ENCODE measurements at places on chromosomes 16 and 17.
A peak's percentile ranks its signal among the peaks of the same experiment; 100 is the strongest.

- DNase-seq: no peak
Measured at GRCh38 chr17:32869345-32870026, 7.4 kb downstream of the MYO1D start.

- DNase-seq: no peak
Measured at GRCh38 chr17:78415821-78416711, 37.6 kb downstream of the PGS1 start.

GRCh38 chr16:48961546-48961945 lies 320.1 kb downstream of the CBLN1 start:
- no peak for DNase-seq

DNA sequence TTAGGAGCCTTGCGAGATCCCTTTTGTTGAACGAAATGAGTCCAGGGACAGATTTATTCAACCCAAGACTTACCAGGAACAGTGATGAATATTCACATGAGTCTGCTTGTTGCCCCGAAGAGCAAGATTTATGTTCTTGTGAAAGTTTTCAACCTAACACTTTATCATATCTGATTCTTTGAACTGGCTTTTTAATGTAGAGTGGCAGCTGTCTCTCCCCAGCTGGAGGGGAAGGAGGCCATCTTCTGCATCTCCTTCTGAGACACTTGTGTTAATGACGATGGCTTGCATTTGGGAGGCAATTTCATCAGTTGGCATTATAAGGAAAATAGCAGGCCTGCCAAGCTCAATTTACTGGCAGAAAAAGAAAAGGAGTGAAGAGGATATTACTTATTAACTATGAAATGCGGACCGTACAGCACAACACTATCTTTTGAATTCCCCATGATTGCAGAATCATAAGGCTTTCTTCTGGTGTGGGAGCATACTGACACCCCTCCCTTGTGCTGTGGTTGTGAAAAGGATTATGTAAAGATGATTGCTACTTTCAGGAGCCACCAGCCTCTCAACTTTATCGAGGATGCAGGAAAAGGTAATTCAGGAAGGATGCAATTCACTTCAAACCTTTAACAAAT lies 35.7 kb downstream of the SMARCE1 start:
- no peak for DNase-seq

DNA sequence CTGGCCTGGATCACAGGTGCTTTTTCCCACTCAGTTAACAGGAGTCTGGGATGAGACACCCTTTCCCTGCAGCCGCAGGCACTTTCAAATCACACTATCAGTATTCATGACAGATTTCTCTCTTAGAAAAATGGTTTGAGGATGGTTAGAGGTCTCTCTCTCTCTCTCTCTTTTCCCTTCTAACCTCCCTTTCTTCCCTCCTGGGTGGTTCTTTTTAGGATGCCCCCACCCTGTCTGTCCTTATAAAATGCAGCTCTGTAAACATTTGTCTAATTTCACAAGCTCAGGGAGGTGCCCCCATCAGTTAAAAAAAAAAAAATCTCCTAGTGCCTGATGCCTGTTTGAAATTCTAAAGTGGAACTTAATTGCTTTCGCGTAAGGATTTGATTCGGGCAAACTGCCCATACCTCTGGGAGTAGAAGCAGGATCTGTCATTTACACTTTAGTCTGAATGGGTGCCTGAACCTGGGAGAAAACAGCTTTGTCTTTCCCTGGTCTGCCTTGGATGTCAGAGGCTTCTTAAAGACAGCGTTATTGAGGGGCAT lies 158.8 kb downstream of the CCDC182 start:
- no peak for DNase-seq

- DNase-seq: no peak
Measured at GRCh38 chr17:28946239-28946638, 5.1 kb downstream of the PHF12 start.

DNA sequence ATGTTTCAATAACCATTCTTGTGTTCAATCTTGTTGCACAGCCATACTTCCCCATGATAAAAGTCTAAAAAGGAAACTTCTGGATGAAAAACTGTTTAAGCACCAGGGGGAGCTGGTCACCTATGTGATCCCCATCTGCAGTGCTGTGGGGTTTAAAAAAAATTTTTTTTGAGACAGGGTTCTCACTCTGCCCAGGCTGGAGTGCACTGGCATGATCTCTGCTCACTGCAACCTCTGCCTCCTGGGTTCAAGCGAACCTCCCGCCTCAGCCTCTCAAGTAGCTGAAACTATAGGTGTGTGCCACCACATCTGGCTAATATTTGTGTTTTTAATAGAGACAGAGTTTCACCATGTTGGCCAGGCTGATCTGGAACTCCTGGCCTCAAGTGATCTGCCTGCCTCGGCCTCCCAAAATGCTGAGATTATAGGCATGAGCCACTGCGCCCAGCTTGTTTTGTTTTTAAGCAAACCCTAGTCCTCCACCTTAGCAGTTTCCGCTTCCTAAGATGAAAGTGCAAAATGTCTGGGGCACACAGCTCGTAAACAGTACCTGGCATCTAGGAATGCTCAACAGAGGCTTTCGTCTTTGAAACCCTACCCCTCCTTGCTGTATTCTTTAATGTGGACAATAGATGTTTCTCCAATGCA lies 25.4 kb downstream of the DNAJA2 start:
- DNase-seq: no peak

- no peak for DNase-seq
Measured at GRCh38 chr17:10683853-10684252, 13.5 kb downstream of the SCO1 start.

- DNase-seq: no peak
Measured at GRCh38 chr16:53892155-53892554, 188.2 kb downstream of the FTO start.

DNA sequence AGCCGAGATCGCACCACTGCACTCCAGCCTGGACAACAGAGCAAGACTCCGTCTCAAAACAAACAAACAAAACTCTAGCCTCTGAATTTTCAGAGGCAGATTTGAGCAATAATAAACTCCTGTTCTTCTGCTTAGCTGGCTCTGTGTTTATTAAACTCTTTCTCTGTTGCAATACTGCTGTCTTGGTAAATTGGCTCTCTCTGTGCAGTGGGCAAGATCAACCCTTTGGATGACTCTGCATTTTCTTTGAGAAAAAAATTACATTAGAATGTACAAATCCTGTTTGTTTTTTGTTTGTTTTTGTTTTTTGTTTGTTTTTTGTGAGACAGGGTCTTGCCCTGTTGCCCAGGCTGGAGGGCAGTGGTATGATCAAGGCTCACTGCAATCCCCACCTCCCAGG lies 75.8 kb upstream of the RPH3AL start:
- DNase-seq: no peak

GRCh38 chr16:79484237-79484636 lies 116.3 kb downstream of the MAF start:
- DNase-seq: no peak

DNA sequence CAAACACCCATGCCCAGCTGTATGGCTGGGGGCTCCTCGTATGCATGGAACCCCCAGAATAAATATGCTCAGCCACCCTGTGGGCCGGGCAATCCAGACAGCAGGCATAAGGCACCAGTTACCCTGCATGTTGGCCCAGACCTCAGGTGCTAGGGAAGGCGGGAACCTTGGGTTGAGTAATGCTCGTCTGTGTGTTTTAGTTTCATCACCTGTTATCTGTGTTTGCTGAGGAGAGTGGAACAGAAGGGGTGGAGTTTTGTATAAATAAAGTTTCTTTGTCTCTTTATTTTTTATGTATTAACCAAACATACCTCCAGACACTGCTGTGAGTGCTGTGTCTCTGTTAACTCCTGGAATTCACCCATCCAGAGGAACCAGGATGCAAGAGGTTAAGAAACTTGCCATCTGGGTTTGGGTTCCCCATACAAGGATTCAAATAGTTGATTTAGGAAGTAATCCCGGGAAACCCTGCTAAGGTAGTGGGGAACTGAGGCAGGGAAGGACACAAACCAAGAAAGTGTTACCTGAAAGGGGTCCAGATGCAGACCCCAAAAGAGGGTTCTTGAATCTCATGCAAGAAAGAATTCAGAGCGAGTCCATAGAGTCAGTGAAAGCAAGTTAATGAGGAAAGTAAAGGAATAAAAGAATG lies 37.4 kb upstream of the IL21R start:
- DNase-seq: no peak

DNA sequence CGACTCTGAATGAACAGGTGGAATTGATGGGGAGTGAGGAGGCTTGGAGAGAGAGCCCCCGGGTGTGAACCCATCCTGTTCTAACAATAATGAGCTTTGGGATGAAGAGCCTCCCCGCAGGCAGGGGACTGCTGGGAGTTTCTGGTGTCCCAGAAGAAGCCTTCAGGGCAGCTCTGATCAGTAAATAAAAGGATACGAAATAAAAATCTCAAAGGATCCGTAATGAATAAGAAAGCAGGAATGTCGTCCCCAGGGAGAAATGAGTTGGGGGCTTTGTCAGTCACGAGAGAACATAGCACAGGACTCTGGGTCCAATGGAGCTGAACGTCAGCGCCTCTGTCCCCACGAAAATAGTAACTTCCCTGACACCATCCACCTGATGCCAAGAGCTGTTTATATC lies 113.4 kb downstream of the PITPNC1 start:
- DNase-seq: no peak

DNA sequence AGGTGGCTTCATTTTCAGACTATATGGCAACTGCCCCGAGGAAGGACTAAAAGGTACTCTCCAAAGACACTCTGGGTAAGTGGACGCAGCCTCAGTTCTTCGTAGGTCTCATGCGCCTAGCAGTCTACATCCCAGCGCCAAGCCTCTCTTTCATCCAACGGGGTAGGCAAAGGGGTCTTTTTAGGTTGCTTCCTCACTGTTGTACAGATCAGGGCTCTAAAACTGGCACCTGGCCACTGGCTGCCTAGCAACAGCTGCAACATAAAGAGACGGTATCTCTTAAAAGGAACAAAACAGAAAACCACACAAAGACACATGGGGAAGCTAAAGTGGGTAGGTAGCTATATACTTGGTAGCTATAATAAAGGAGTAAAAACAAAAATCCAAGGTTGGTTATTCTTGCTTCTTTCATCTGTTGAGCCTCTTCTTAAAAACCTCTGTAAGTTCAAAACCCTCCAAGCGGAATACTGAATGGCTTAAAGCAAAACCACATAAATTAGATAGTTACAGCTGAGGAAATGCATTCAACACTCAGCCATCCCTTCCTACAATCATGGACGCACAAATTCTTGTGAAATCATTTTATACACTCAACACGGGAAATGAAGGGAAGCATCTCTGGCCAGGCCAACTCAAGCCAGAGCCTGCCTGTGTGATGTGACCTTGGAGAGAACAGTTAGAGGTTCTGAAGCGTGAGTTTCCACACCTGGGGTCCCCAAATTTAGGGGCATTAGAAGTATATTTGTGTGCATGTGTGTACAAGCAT lies 22.7 kb downstream of the CYTH1 start:
- DNase-seq: no peak

- DNase-seq: no peak
Measured at GRCh38 chr16:83266848-83267553, 540.8 kb upstream of the HSBP1 start.

- DNase-seq: no peak
Measured at GRCh38 chr16:72159801-72160200, 12.2 kb downstream of the PMFBP1 start.

DNA sequence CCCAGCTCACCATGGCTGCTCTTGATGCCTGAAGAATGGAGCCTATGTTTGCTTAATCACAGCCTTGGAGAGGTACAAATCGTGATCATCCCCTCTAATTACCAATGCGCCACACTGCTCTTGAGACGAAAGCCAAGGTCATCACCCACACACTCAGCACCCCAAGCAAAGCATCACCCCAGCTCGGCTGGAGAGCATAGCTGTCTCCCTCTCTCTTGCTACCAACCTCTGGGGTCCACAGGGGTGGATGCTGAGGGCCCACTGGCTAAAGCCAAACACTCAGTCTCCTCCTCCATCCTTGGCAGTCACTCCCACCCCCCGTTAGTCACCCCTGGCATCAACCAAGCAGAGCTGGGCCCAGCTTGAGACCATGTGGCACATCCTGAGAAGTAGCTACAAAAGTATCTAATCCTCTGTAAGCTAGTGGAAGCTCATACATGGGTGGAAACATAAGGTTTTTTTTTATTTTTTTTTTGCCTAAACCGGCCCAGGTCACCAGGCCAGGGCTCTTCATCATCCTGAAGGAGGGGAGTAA lies 44.8 kb downstream of the PIMREG start:
- DNase-seq: no peak

GRCh38 chr17:65058146-65058545 lies 1.6 kb upstream of the GNA13 start:
- DNase-seq: no peak

GRCh38 chr17:74289688-74290087 lies 15.7 kb downstream of the DNAI2 start:
- no peak for DNase-seq

DNA sequence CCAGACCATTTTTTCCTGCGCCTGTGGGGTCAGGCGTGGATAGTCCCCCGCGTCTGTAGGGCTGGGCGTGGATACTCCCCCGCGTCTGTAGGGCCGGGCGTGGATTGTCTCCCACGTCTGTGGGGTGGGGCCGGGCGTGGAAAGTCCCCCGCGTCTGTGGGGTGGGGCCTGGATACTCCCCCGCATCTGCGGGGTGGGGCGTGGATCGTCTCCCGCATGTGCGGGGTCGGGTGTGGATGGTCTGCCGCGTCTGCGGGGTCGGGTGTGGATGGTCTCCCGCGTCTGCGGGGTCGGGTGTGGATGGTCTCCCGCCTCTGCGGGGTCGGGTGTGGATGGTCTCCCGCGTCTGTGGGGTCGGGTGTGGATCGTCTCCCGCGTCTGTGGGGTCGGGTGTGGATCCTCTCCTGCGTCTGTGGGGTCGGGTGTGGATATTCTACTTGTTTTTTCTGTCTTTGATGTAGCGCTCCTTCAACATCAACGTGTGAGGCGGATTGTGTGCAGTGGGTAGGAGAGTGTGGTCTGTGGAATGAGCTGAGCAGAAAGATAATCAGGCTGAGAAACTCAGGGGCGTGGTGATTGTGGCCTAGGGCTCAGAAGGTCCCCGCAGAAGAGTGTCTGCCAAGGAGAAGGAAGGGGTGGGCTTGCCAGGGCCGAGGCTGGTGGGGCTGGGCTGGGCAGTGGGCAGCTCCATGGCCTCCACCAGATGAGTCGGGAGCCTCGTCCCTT lies 3.2 kb downstream of the GNPTG start:
- no peak for DNase-seq

DNA sequence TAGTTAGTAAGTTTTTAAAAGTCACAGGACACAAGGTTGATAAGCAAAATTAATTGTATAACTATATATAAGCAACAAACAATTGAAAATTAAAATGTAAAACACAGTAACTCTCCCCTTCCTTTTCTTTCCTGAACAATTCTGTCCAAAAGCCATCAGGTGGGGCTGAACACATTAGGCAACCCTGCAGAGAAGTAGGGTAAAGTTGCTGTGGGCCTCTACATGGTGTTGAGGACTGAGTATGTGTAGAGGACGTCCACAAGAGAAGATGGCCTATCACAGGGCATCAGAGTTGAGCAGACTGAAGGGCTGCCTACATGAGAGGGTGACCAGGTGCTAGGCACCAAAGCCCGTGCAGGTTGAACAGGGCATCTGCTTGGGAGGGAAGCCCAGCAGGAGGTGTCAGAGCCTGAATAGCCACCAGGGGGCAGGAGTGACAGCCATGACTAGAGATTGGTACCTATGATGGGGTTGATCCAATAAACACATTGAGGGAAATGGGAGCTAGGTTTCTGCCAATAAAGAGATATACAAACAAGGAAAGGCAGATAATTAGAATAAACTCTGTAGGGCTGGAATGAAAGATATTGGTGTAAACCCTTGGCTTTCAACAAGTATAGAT lies 415.1 kb downstream of the NPIPA8 start:
- peak; percentile 4 for DNase-seq

GRCh38 chr17:1183171-1183873 lies 3.5 kb upstream of the ABR start:
- DNase-seq: no peak

GRCh38 chr17:77796176-77796860 lies 162.2 kb upstream of the TNRC6C start:
- no peak for DNase-seq

- DNase-seq: no peak
Measured at GRCh38 chr17:35183332-35183731, 10.9 kb downstream of the SLC35G3 start.

Measured in activated naive CD4-positive, alpha-beta T cell (primary cell).